ENCODE measurements at places on chromosomes 5 and 9. TPM values are rescaled to one million over a fixed set of nuclear protein-coding genes. Genes with fewer than 3 reads are reported as not detected.
A peak's percentile ranks its signal among the peaks of the same experiment; 100 is the strongest.

- H3K4me3 ChIP-seq, result no peak overlapping the region
- H3K27ac ChIP-seq, result no peak overlapping the region
- H3K27me3 ChIP-seq, result no peaks in the 10 kb centered on the region
- DNase-seq, result no peak
These were observed 122.8 kb downstream of the STARD4 start for GRCh38 chr5:111389390-111390082.

The NME5 gene
- 0.18 TPM for total RNA-seq

- H3K4me3 ChIP-seq, result no peak overlapping the region
- peak overlapping the region; percentile 38 for H3K27ac ChIP-seq
- peaks cover 32% of the 10 kb centered on the region for H3K4me1 ChIP-seq
- H3K27me3 ChIP-seq, result no peaks in the 10 kb centered on the region
- DNase-seq, result peak; percentile 67
- no peaks in the 10 kb centered on the region for H3K36me3 ChIP-seq
These were observed 127.9 kb downstream of the PALM2AKAP2 start for GRCh38 chr9:109907810-109908458.

DNA sequence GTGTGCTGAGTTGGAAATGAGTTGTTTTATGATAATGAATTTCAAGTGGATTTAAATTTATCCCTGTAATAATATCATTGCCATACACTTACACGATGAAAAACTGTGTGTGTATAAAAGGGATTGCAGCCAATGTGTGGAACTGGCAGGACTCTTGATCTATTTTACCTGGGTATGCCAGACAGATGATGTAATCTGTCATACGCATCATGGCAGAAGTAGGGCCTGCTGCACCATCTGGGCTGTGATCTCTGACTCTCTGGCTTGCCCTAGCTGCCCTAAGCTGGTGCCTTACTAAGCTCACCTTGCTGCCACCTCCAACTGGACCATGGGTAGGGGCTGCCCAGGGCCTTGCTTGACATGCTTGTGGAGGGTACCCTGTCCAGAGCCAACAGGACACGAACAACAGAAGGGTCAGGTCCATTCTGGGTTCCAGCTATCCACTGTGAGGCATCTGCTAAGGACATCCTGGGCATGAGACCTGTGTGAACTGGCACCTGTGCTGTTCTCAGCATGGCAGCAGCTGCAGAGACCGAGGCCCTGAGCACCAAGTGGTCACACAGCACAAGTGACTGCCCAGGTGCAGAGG is 184.2 kb downstream of the FSTL4 start:
- peaks cover 9% of the 10 kb centered on the region for H3K4me1 ChIP-seq
- H3K36me3 ChIP-seq, result no peaks in the 10 kb centered on the region
- peaks cover 2% of the 10 kb centered on the region for H3K27me3 ChIP-seq
- no peak overlapping the region for H3K27ac ChIP-seq
- DNase-seq, result no peak

The FOXD1 gene
- total RNA-seq, result 0.04 TPM

The KCNN2 gene
- not detected for total RNA-seq

DNA sequence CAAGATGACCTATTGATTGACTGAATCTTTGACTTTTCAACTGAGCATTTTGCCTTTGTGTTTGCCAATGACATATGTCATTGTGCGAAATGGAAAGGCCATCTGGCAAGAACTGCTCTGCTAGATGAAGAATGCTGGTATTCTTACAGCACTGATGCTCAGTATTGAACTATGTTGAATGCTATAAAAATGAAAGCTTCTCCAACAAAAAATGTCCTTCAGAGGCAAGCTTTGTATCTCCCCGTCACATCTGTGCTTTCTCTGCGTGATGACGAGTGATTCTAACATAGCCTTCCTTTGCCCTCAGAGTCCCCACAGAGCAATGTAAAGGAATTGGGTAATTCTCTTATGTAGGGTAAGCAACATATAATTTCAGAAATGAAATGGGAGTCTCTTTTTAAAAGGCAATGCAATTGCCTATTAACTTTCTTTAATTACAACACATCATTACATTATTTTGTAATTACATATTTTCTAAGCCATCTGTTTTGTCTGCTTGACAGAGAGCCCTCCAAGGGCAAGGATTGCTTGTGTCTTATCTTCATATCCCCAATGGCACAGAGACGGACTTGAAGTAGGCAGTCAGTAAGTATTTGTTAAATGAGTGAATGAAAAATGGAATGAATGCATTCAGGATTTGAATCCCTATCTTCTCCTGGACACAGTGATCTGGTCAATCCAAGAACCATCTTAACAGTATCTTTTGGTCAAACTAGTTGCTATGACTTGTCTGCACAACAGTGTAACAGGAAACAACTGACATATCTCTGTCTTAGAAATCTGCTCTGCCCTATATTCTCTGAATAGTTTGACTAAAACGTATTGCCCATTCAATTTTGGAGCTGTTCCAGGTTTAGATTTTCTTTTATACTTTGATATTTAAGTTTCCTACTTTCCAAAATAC is 46.1 kb downstream of the ENC1 start:
- no peaks in the 10 kb centered on the region for H3K36me3 ChIP-seq
- H3K4me3 ChIP-seq, result no peak overlapping the region
- H3K4me1 ChIP-seq, result peaks cover 78% of the 10 kb centered on the region
- no peak for DNase-seq
- H3K27me3 ChIP-seq, result no peaks in the 10 kb centered on the region

DNA sequence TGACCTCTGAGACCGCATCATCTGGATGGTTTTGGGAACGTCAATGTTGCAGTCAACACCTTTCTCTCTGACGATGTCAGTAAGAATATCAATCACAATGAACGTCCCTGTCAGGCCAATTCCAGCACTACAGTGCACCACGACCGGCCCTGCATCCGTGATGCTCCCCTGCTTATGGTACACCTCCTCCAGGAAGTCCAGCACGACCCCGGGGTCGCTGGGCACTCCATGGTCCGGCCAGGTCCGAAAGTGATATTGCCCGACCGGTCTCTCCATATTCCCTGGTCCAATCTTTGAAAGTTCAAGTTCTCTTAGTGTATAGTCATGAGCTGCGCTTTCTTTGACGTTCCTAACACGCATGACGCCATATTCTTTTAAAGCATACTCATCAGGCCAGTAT is 203.6 kb upstream of the PRDM9 start:
- DNase-seq, result no peak
- H3K27me3 ChIP-seq, result no peaks in the 10 kb centered on the region
- no peaks in the 10 kb centered on the region for H3K4me1 ChIP-seq
- no peaks in the 10 kb centered on the region for H3K36me3 ChIP-seq
- no peak overlapping the region for H3K27ac ChIP-seq

DNA sequence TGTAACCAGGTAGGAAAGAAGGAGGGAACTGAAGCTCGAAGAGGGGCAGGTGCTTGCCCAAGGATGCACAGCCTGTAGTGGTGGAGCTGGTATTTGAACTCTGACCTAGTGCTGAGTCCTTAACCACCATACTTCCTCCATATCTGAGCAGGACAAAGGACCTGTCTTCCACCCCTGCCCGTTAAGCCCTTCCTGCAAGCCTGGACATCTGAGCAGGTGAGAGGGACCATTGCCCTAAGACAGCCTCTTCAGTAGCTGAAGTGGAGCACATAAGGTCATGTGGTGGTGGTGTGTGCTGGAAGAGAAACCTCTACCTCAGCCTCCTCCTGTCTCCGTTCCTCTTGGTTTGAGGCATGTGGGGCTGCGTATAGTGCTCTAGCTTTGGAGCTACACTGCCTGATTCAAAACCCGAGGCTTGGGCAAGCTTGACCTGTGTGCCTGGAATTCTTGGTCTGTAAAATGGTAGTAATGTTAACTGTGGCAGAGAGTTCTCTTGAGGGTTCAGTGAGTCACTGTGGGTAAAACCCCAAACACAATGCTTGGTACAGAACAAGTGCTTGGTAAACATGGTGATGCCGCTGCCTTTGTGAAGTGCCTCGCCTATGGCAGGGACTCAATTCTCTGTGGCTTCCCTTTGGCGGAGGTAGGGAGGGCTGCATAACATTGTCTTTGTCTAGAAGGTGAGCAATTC is 7.4 kb downstream of the GALNT10 start:
- peak; percentile 44 for DNase-seq
- no peaks in the 10 kb centered on the region for H3K27me3 ChIP-seq
- H3K4me3 ChIP-seq, result no peak overlapping the region
- peaks cover 2% of the 10 kb centered on the region for H3K36me3 ChIP-seq
- H3K27ac ChIP-seq, result no peak overlapping the region

The GRXCR2 gene
- total RNA-seq, result not detected

DNA sequence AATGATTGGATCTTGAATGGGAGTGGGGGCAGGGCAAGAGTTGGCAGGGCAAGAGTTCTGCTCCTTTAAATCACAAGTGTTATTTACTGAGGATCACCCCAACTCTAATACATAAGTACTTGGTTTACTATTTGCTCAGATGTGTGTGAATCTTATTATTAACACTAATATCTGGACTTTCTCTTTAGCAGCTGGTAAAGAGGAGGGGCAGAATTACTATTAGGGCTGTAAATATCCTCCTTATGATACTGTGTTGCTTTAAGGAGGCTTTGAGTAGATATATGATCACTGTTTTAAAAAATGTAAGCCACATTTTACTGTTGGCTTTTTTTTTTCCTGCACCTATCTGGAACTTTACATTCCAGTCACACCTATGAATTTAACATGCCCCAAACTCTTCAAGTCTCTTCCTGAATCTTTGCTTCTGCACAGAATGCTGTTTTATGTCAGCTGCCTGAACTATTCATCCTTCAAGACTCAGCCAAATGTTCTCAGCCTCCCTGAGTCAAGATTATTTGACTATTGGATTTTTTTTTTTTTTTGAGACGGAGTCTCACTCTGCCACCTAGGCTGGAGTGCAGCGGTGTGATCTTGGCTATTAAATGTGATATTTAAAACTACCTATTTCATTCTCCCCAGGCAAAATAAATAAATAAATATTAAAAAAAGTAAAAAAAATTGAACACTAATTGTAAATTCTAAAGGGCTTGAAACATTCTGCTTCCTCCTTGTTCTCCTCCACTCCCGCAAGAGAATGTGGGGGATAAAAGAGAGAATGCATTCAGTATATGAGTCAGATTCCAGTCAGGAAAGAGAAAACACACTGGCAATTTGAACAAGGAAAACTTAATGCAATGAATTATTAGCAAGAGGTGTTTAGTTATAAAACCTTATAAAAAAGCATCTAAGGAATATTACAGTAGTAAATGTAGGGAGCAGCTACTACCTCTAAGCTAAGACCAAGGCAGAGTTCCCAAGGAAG is 99.3 kb downstream of the FOCAD start:
- H3K36me3 ChIP-seq, result 0 out of 3 replicates have a peak, but pooled peaks cover 7% of the 10 kb centered on the region
- H3K4me3 ChIP-seq, result no peak overlapping the region
- peaks cover 7% of the 10 kb centered on the region for H3K4me1 ChIP-seq
- H3K27ac ChIP-seq, result no peak overlapping the region

DNA sequence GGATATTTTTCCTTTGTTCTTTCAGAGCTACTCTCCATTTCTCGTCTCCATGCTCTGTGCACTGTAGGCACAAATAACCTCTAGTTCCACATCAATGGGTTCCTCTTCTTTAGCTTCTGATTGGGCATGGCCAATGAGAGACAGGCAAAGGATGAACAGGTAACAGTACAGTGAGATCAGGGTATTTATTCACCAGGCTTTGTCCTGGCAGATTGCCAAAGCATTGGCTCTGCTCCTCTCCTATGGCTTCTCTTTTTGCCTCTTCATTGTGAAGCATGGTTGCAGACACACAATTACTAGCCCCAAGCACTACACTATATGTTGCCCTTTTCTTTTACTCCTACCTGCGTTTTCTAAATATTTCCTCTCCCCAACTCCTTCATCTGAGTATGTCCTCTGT is 215.1 kb upstream of the ARRDC3 start:
- no peak overlapping the region for H3K4me3 ChIP-seq
- H3K27ac ChIP-seq, result no peak overlapping the region
- no peak for DNase-seq
- H3K27me3 ChIP-seq, result no peaks in the 10 kb centered on the region

DNA sequence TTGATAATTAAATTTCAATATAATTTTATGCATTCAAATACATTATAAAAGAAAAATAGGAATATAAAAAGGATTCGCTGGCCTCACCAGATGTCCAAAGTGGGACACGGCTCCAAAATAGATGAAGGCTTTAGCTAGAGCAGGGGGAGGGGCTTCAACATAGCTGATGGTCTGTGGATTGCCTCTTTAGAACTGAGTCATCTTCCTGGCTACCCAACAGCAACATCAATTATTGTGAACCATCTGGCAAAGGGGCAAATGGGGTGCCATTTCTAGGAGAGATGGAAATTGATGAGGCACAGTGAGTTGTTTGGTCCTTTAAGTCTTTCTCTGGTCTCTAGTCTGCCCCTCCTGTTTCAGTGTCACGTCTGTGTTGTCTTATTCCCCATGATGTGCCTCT is 44.2 kb upstream of the CD180 start:
- H3K27me3 ChIP-seq, result no peaks in the 10 kb centered on the region
- no peak overlapping the region for H3K27ac ChIP-seq
- no peak for DNase-seq
- no peaks in the 10 kb centered on the region for H3K36me3 ChIP-seq

The GPR21 gene
- 0.29 TPM for total RNA-seq

DNA sequence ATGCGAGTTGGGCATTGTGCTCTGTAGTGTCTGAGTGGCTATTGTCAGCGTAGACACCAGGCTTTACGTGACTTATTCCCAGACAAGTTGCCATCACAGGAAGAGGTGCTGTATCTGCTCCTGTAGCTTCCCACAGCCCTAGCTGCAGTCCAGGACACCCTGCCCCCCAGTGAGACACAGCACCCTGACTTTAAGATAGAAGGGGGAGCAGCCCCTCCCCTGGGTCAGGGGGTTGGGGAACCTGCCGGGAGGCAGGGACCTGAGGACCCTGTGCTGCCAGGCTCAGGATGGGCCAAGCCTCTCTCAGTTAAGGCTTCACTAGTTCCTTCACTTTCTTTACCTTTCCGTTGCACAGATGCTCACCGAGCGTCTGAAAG is 75.4 kb downstream of the NEK6 start:
- H3K4me3 ChIP-seq, result no peak overlapping the region
- DNase-seq, result no peak
- no peaks in the 10 kb centered on the region for H3K27me3 ChIP-seq
- H3K27ac ChIP-seq, result no peak overlapping the region

The PCSK5 gene
- 0.55 TPM for total RNA-seq

The TRMO gene
- total RNA-seq, result 21.5 TPM

The SPATA31C1 gene
- total RNA-seq, result not detected

DNA sequence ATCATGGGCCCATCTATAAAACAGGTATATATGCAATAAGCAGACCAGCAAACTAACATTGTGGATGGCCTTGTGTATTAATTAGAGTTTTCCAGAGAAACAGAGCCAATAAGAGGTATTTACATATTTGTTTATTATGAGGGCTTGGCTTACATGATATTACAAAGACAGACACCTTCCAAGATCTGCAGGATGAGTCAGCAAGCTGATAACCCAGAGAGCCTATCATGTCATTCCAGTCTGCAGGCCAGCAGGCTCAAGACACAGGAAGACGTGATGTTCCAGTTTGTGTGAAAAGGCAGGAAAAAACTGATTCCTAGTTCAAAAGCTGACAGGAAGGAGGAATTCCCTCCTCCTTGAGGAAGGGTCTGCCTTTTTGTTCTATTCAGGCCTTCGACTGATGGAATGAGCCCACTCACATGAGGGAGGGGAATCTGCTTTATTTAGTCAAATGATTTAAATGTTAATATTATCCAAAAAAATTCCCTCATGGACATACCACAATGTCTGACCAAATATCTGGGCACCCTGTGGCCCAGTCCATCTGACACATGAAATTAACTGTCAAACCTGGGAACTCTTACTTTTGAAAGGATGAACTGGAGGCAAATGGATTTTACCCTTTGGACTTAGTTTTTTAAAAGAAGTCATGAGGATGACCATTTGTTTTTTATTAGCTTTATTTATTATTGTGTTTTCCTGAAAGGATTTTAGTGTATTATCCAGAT is 161.2 kb upstream of the CHD1 start:
- H3K36me3 ChIP-seq, result no peaks in the 10 kb centered on the region
- H3K4me1 ChIP-seq, result no peaks in the 10 kb centered on the region
- H3K4me3 ChIP-seq, result no peak overlapping the region
- DNase-seq, result no peak
- H3K27ac ChIP-seq, result no peak overlapping the region
